ENCODE measurements at places on chromosomes 3 and 15.
A peak's percentile ranks its signal among the peaks of the same experiment; 100 is the strongest.

DNA sequence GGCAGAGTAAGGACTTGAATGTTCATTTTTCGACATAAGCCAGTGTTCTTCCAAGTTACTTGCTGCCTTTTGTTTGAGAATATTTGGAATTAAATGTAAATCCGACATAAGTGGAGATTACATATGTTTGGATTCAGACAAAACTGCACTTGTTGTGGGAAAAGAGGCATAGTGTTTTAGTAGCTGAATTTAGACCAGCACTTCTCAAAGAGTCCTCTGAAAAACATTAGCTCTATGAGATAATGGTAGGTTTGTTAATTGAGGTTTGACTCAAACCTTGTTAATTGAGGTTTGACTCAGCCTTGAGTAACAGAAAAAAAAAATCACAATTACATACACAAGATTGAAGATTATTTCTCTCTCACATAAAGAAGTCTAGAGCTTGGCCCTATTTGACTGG, 132.5 kb downstream of the NSUN3 start:
- no peak for DNase-seq

- peak; percentile 20 for DNase-seq
Measured at GRCh38 chr3:104555728-104556127, 811.0 kb upstream of the ALCAM start.

- DNase-seq: no peak
Measured at GRCh38 chr15:59644756-59645155, 12.6 kb downstream of the GTF2A2 start.

GRCh38 chr3:71784914-71785531, at the start of gene PROK2:
PROK2 (minus strand) TSS chr3:71785148; CDS start chr3:71785052, 96 bp downstream.
- no peak for DNase-seq

- DNase-seq: no peak
Measured at GRCh38 chr15:85744579-85744978, 50.1 kb downstream of the KLHL25 start.

- DNase-seq: peak; percentile 73
Measured at GRCh38 chr3:149536429-149536828, 61.9 kb downstream of the TM4SF4 start.

DNA sequence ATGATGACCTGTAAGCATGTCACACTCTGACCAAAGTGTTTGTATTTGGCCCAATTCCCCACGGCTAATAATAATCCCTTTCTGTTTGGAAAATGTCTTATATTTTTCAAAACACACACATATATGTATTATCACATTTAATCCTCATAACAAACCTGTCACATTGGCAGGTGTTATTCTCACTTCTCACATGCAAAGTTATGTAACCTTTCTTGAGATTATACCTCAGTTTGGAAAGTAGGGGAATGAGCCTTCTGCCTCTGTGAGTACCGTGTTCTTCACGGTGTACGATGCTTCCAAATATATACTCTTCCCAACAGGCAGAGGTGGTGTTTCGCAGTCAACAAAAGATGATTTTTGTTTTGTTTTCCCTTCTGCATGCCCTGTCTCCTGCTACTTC, 205.6 kb downstream of the TP63 start:
- DNase-seq: no peak

- DNase-seq: peak; percentile 67
Measured at GRCh38 chr3:62876064-62876463, 848 bp upstream of the CADPS start.

GRCh38 chr15:84878504-84878903, 6.0 kb upstream of the SLC28A1 start:
- DNase-seq: peak; percentile 31

- peak; percentile 47 for DNase-seq
Measured at GRCh38 chr3:9862391-9863057, 17.5 kb downstream of the CIDEC start.

- no peak for DNase-seq
Measured at GRCh38 chr3:140442621-140443020, 235.2 kb upstream of the TRIM42 start.

DNA sequence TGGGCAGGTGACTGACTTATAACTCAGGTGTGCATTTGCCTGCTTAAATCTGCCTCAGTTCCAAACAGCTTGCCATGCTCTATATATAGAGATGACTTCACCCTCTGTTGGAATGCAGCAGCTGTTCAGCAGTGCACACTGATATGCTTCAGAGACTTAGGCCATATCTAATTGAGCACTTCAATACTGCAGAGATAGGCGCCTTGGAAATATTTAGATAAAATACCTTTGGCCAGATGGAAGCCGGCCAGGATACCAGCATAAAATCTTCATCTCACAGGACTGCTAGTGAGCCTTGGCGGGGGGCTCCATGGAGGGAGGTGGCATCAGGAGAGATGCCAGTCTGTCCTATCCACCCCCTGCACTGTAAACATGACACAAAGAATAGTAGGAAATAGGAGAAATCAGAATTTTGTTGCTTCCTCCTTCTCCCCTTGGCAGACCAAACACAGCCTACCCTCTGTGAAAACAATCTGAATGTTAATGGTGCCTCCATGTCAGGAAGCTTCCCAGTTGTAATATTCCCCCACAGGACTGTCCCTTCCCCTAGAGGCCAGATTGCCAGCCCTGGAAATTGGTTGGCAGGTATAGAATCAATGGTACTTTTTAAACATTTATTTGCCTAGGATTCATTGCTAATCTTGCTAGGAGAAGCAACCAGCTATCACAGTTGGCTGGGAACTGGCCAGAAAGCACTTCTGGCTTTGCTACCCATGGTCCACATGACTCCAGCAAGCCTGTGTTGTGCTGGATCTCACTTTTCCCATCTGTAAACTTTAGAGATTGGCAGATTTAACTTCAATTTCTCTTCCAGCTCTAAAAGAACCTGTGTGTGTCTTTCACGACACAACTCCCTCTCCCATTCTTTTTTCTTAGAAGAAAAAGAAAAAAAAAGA, 215.5 kb upstream of the KCNMB2 start:
- peak; percentile 60 for DNase-seq

GRCh38 chr15:34588046-34588674, 4.7 kb upstream of the GOLGA8B start:
- DNase-seq: peak; percentile 87

- DNase-seq: peak; percentile 37
Measured at GRCh38 chr3:50124052-50124799, 30.9 kb upstream of the SEMA3F start.

DNA sequence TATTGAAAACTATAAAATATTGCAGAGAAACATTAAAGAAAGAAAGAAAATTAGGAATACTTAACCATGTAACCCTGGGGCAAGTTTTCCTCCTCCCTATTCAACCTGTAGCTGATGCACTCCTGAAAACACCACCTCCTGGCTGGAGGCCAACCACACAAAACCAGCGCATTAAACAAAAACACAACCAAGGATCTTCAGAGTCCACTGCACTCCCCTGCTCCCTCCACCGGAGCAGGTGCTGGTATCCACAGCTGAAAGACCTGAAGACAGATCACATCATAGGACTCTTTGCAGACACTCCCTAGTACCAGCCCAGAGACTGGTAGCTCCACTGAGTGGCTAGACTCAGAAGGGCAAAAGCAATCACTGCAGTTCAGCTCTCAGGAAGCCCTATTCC, 13.6 kb upstream of the ADAMTS17 start:
- no peak for DNase-seq

DNA sequence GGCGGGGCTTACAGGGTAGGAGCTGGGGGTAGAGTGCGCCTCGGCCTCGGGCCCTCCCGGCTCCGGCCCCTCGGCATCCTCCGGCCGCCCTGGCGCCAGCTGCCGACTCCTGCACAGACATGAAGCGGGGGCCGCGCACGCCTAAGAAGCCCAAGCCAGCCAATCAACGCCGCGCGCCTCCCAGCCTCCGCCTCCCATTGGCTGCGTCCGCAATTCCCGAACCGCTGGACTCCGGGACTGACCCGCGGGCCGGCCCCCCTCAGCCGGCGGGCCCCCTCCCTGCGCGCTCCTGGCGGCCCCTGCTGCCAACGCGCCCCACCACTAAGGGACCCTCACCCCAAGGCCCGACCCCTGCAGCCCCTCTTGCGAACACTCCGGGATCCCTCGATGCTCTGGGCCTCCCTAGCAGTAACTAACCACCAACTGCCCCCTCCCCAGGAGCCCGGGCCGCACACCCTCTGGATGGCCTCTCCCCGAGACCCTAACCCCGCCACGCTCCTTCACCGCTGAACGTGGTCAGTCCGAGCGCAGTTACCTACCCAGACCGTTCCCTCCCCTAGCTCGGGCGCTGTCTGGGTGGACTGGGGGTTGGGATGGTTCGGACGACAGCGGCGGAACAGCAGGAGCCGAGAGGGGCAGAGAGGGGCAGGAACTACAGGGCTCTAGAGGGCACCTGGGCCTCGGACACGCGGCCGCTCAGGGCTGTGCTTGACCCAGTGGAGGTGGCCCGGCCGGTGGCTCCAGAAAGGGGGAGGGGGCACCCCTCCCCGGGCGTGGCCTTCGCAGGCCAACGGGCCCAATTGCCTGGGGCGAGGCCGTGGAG, 5.0 kb downstream of the GATA2 start:
- peak; percentile 87 for DNase-seq

- no peak for DNase-seq
Measured at GRCh38 chr3:171503817-171504216, 43.6 kb upstream of the TNIK start.

DNA sequence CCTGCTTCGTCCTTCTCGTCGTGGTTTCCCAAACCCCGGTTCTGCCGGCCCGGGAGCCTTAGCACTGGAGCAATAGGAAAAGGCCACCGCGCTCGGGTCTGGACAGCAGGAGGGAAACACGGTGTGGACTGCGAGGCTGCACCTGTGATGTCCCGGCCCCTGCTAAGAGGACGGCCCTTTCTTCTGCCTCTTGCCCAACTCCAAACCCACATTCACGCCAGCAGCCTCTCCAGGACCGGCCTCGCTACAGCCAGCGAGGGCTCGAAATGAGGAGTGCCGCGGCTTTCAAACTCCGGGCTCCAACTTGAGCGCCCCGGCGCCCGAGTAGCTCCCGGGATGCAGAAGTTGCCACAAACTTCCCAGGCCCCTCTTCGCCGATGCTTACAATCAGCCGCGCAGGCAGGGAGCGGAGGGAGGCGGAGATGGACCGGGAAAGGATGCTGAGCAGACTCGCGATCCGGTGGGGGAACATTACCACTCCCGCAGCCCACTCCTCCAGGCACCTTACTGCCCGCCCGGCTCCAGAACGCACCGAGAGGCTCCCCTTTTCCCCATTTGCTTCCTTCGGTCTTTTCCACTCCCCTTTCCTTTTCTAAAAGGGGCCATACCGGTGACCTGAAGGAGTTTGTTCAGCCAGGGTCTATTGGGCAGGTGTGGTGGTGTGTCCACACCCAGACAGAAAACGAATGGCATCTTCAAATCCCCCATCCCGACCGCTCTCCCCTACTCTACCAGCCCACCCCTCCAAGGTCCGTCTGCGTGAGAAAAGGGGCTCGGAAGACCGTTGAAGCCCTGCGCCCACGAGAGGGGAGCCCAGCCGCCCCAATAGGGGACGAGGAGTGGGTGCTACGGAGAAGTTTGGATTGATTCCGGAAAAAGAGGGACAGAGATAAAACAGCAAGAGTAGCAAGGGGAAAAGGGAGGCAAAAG, 18.8 kb upstream of the SATB1 start:
- no peak for DNase-seq

- no peak for DNase-seq
Measured at GRCh38 chr3:61239871-61240270, 11.4 kb downstream of the FHIT start.

- no peak for DNase-seq
Measured at GRCh38 chr3:113685124-113685523, 11.3 kb downstream of the USF3 start.

- DNase-seq: no peak
Measured at GRCh38 chr3:72494130-72494529, 354.1 kb downstream of the SHQ1 start.

DNA sequence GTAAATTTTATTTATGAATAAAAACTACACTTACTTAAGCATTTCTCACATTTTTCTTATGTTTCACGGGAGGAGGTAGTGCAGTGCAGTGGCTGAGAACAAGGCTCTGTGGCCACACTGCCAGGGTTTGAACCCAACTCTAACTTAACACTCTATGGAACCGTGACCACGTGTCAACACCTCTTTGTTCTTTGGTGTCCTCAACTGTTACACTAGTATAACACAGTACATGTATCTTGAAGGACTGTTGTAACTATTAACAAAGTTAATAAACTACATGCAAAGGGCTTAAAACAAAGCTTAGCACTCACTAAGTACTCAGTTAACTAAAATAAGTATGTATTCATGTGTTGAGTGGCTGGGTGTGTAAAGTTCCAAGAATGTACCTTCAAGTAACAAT, 19.5 kb downstream of the CD47 start:
- DNase-seq: no peak

- no peak for DNase-seq
Measured at GRCh38 chr3:46668591-46668990, 24.9 kb downstream of the ALS2CL start.

- no peak for DNase-seq
Measured at GRCh38 chr15:100471933-100472332, 56.8 kb downstream of the CERS3 start.

DNA sequence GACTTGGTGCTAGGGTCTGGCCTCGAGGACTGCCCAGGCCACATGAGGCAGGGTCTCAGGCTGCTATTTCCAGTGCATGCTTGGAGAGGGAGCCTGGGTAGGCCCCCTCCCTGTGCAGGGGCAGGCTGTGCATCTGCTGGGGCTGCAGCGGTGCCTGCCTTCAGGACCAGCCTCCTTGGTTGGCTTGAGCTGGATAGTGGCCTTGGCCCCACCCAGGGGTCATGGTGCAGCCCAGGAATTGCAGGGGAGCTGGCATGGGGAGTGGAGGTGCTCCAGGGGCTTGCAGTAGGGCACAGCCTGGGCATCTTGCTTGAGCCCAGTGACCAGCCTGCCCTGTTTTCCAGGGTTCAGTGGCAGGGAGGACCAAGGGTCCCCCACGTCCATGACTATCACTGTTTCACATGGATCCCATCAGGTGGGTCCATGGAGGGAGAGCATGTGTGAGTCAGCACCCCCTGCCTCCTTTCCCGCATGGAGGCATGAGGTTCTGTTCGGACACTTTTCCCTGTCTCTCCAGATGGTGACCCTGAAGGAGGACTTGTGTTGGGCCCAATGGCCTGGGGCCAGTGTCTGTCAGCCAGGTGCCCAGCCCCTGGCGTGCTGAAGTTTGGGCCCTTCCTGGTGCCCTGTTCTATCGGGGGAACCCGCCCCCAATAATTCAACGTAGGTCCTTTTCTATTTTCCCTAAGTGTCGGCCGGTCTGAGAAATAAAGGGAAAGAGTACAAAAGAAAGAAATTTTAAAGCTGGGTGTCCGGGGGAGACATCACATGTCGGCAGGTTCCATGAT, 218.6 kb downstream of the SNRPN start:
- DNase-seq: no peak

DNA sequence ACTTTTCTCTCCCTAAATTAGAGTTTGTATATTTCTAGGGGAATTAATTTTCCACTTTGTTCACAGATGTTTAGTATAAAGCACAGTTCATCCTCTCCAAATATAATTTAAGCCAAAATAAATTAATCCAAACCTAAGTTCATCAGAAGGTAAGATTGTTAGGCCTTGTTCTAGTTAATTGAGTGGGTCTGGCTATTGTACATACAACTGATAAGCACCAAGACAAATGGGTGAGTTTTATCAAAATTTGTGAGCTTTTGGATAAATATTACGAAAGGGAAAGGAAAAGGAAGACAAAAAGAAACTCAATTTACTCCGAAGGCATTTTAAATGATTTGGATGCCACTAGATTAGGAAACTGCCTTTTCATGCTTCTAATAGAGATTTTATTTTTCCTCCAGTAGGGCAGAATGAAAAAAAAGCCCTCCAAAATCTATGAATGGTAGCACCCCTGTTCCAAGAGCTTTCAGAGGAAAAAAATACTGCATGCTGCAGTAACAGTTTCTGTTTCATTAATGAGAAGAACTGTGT, 304.0 kb downstream of the ZNF385D start:
- no peak for DNase-seq

GRCh38 chr3:183317886-183318865, 65.1 kb downstream of the B3GNT5 start:
- peak; percentile 45 for DNase-seq

Measured in fibroblast of upper back skin (primary cell).